Parietal lobe (tissue), 2 donors: ENCODE measurements at places on chromosomes 6 and 20. TPM values are rescaled to one million over a fixed set of nuclear protein-coding genes. Genes with fewer than 3 reads are reported as not detected.

The ZC3H12D gene
- 0.31 TPM for total RNA-seq

The NRSN1 gene
- 31.6 TPM for total RNA-seq

The VARS2 gene
- total RNA-seq: 41.9 TPM

The PTP4A1 gene
- total RNA-seq: 87.6 TPM

The RIN2 gene
- total RNA-seq: 23.8 TPM

The GRM1 gene
- total RNA-seq: 25.0 TPM

The CST11 gene
- not detected for total RNA-seq

The FBXO30 gene
- 82.6 TPM for total RNA-seq

The FAM83C gene
- not detected for total RNA-seq
